ENCODE measurements at places on chromosomes 12 and 14.

- H3K27me3 ChIP-seq: no peaks in the 10 kb centered on the region
- peak overlapping the region; percentile 60 for H3K27ac ChIP-seq
- DNase-seq: peak; percentile 30
- peaks cover 4% of the 10 kb centered on the region for H3K4me1 ChIP-seq
- H3K4me3 ChIP-seq: peak overlapping the region; percentile 58
These were observed 902 bp downstream of the EML5 start for GRCh38 chr14:88791629-88792472.

DNA sequence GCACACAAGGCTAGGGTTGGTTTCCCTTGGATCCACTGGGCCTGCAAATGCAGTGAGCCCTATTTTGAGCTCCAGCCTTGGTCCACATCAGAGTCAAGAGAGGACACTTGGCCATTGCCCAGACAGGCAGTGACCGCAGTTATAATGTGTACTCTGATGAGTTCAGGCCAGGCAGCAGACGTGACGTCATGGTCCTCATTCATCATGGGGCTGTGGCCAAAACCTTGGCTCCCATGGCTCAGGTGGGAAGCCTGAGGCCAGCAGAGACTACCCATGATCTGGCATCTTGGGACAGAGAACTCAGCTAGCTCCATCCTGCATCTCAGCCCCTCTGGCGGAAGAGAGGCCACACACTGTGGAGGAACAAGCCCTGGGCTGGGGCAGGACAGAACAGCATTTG lies 16.4 kb downstream of the TMEM63C start:
- no peaks in the 10 kb centered on the region for H3K4me1 ChIP-seq
- H3K4me3 ChIP-seq: no peak overlapping the region
- H3K27me3 ChIP-seq: no peaks in the 10 kb centered on the region
- H3K36me3 ChIP-seq: no peaks in the 10 kb centered on the region
- DNase-seq: no peak
- H3K27ac ChIP-seq: no peak overlapping the region

DNA sequence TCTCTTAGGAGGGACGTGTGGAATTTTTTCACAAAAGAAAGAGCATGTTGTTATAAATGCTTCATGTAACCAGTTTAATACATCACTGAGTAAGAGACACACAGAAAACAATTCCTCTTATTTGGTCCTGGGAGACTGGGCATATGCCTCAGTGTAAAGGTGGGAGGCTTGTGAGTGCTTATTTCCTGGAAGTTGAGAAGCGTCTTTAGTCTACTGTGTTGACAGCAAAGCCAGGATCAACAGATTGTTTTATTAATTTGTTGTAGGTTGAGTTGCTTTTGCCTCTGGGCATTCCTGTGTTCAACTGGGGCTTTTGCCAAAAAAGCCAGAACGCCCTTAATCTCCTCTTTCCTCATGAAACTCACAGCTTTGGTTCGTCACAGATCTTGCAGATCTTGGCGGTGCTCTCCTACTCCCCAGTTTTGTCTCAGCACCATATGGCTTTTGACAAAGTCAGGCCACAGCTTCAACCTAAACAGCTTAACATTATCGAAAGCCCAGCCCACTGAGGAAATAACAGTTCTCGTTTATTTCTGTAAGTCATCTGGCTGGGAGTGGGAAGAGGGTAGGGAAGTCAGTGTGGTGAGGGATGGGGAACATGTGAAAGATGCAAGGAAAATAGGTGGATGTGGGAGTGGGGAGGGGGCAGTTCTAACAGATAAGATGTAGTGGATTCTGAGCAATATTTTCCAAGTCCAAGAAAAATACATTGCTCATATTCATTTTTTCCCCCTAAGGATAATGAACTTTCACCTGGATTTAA lies 227.2 kb downstream of the DACT1 start:
- no peak overlapping the region for H3K4me3 ChIP-seq
- DNase-seq: no peak
- no peaks in the 10 kb centered on the region for H3K4me1 ChIP-seq
- H3K27ac ChIP-seq: no peak overlapping the region

GRCh38 chr12:54697851-54698250 lies 49.7 kb upstream of the DCD start:
- H3K4me1 ChIP-seq: no peaks in the 10 kb centered on the region
- H3K4me3 ChIP-seq: no peak overlapping the region
- H3K27me3 ChIP-seq: no peaks in the 10 kb centered on the region
- no peaks in the 10 kb centered on the region for H3K36me3 ChIP-seq

- H3K27ac ChIP-seq: peak overlapping the region; percentile 97
- H3K4me3 ChIP-seq: peak overlapping the region; percentile 47
- no peaks in the 10 kb centered on the region for H3K27me3 ChIP-seq
- DNase-seq: peak; percentile 36
- peaks cover 26% of the 10 kb centered on the region for H3K4me1 ChIP-seq
These were observed 2.3 kb downstream of the DGLUCY start for GRCh38 chr14:91115986-91116770.

Data from colonic mucosa (tissue), 4 donors.